IMR-90 (cell line): ENCODE measurements at places on chromosomes 1 and 21.

DNA sequence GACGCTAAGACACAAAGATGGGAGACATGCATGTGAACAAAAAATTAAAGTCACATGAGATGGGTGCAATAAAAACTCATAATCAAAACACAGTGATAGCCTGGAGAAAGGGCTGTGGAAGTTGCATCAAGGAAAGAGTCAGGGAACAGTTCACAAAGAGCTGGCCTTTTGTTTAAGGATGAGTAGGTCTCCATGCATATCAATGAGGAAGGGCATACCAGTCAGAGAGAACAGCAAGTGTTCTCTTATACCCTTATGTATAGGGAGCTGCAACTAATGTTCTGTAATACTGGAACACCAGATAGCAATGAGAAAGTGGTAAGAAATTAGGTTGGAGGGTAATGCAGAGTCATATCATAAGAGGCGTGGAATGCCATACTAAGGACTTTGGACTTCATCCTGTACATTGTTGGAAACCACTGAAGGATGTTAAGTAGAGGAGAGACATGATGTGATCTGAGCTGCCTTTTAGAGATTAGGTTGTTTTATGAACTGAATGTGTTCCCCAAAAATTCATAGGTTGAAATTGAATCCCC, 46.7 kb upstream of the SAMD13 start:
- no peak for DNase-seq

GRCh38 chr1:107963601-107964335, 1.2 kb downstream of the VAV3 start:
- no peak for DNase-seq

GRCh38 chr1:36561361-36561724, 78.6 kb upstream of the CSF3R start:
- no peak for DNase-seq

DNA sequence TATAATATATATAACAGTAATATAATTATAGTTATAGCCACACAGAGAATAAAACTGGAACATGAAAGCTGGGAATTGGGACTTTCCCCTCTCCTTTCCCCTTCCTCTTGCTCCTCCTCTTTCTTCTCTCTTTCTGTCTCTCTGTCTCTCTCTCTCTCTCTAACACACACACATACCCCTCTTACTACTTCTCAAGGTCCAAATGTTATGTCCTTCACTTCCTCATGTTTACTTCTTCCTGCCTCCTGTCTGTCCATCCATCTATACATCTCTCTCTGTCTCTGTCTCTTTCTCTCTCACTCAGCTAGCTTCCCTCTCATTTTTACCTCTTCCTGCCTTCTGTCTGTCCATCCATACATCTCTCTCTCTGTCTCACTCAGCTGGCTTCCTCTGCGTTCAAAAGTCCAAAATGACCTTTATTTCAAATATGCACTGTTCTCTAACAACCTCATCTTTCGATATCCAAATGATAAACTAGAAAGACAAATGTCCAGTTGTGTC, 261.1 kb downstream of the SIPA1L2 start:
- no peak for DNase-seq

DNA sequence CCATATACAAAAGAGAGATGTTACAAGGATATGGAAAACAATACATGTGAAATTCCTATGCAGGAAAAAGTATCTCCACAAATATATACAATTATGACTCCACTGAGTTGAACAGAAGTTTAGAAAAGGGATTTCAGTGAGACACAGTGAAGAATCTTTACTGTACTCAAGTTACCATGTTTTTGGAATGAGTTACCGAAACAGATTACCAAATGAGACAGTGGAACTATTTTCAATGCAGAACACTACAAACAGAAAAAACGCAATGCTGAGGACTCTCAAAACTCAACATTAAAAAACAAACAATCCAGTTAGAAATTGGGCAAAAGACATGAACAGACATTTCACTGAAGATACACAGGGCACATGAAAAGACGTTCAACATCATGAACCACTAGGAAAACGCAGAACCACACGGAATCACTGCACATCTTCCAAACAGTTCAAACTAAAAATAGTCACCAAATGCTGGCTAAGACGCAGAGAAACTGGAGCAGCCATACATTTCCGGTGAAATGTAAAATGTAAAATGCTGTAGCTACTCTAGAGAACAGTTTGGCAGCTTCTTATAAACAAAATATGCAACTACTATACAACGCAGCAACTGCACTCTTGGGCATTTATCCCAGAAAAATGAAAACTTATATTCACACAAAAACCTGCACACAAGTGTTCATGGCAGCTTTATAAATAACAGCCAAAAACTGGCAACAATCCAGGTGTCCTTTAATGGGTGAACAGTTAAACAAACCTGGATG, 118.7 kb downstream of the UBR4 start:
- DNase-seq: peak; percentile 83

DNA sequence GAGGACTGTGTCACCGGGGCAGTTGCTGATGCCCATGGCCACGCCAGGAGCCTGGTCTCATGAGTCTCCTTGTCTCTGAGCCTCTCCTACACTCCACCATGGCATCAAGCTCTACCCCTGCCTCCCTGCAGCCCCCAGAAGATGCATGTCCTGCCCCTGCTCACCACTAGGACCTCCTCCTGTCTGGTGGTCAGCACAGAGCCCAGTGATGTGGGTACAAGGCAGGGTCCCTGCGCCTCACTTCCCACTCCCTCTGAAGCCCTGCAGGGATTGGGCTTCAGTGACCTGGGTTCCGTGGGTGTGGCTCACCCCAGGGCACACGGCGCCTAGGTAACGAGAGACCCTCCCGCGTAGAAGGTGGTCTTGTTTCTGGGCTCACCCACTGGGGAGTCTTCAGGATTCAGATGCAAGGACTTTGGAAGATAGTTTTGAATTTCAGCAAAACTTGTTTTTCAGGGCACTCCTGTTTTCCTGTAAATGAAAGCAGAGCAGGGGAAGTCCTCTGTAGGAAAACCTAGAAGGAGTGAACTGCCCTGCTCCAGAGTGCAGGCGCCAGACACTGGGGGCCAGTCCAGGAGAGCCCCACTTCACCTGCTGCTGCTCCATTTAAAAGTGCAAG, 2.8 kb downstream of the COL18A1 start:
- no peak for DNase-seq

DNA sequence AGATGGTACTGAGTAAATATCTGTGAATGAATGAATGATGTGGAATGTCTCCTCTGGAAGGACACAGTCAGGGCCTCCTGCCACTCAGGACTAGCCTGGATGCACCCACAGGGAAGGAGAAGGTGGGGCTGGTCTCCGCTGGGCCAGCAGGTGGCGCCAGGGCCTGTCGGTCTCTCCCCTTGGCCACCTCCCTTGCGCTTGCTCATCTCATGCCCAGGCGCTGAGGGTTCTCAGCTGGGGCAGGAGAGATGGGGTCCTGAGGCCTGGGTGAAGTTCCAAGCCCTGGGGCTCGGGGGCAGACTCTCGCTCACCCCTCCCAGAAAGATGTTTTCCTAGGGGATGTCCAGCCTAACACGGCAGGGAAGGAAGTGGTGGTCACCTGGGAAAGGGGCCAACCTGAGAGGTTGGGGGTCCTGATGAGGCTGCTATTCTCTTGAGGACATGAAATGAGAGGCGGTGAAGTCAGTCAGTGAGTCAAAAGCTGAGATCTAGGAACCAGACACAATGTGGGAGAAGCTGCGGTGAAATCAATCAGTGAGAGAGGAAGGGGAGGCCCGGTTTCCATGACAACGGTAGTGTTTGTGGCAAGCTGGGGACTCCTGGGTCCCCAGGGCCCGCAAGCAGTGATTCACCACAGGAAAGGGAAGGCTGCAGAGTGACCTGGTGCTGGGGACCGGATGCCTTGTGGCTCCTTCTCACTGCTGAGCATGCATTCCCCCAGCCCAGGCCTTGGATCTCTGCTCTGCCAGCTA, 14.6 kb upstream of the MEX3A start:
- peak; percentile 78 for DNase-seq

DNA sequence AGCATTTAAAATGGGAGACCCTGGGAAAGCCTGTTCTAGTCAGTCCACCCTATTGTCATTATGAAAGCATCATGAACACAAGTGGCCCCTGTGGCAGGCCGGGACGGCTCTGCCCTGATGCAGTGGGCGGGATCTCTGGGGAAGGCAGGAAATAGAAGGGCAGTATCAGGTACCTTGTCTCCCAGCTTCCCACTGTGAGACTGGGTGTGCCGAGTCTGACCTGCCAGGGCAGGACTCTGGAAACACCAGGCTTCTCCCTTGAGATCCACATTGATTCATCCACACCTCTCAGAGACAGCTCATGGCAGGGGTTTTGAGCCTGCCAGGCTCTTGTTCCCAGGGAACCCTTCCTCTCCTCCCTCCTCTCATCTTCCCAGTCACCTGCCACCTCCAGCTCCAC, 24.5 kb upstream of the GNPAT start:
- no peak for DNase-seq

DNA sequence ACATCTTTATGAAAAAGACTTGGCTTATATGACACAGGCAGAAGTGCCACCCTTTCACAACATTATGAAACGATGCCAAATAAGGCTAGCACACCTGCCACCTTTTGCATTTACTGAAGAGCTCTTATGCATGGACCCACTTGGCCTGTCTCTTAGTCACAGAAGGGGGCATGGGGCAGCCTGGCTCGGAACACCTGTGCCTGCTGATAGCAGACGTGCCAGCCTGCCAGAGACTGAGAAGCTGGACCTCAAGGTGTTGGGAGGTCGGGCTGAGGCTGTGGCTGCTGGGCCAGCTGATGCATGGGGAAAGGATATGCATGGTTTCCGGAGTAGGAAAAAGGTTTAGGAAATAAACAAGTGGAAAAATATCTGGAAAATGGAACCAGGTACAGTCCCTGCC, 21.5 kb downstream of the RCAN1 start:
- no peak for DNase-seq

DNA sequence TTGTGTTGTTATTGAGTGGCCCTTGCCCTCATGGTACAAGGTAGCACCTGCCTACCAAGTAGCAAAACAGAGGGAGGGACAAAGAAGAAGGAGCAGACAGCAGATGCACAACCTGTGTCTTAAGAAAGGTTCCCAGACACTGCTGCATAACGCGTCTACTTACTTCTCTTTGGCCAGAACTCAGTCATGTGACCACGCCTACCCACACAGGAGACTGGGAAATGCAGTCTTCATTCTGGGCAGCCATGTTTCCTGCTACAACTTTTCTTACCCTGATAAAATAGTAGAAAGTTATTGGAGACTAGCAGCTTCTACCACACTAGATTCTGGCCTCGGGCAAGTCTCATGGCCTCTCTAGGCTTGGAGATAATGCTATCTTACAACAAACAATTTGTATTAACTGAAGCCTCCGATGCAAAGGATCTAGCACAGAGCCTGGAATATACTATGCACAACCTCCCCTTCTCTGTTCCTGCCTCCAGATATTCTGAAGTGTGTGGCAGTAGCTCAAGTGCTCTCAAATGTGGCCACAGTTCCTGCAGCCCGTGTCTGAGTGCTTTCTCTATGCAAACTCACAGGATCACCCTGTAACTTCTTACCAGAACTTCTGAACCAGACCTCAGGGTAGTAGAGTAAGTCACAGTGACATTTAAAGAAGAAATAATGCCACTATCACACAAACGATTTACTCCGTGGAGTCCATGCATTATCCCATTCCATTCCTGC, 34.1 kb upstream of the BTG2 start:
- DNase-seq: peak; percentile 76

DNA sequence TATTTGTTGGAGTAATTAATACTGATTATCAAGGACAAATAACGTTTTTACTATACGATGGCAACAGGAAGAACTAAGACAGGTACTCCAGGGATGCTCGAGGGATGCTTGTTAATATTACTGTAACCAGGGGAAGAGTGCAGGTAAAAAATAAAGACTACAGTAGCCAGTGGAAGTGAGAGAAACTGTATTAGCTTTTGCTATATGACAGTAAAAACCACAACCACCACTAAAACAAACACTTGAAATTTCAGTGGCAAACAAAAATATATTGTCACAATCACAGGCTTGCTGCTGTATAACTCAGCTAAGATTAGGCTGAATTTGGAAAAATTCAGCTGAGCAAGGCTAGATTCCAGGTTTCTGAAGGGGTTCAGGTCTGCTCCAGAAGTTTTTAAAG, 812.6 kb upstream of the ADGRL4 start:
- no peak for DNase-seq

DNA sequence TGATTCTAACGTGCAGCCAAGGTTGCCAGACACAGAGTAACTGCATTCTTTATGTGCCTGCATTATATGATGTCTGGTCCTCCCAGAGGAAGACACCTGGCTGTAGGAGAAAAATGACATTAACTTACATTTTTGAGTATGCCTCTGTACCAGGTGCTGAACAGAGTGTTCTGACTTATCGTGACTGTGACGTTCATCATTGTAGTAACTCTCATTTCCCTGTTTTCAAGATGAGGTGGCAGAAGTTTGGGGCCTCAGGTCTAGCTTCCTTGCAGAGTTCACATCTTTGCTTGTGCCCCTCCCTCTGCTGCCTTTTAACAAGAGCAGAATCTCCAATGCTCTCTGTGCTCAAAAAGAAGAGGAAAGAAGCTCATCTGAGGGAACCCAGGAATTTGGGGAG, 488.0 kb downstream of the AJAP1 start:
- no peak for DNase-seq

DNA sequence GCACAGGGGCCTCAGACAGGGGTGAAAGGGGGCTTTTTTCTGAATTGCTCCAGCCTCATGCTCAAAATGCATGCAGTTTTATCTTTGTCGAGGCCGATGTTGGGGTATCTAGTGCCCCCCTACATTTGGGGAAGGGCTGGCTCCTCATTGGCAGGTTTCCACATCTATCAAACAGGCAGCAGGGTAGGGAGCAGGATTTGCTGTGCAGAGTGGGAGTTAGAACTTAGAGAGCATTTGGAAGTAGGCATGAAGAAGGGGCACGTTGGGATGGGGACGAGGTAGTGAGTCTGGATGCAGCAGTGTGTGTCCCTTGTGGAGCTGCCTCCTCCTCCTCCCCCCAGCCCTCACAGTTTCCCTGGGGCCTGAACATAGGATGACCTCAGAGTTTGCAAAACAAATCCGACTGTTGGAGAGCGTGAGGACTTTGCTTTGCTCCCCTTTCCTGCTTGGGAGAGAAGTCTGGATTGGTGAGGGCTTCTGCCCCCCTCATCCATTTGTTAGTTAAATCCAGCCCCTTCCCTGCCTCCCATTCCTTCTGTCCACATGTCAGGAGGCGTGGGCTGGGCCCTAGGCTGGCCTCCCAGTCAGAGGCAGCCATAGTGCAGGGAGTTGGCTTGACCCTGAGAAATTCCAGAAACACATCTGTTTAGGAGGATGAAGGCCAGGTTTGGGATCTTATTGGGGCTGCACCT, 36.9 kb upstream of the GPR37L1 start:
- peak; percentile 35 for DNase-seq

- no peak for DNase-seq
These were observed 96.0 kb downstream of the MAB21L3 start for GRCh38 chr1:116207126-116207735.
